Fibroblast of skin of back (primary cell): ENCODE measurements at places on chromosomes 1 and 21.
A peak's percentile ranks its signal among the peaks of the same experiment; 100 is the strongest.

DNA sequence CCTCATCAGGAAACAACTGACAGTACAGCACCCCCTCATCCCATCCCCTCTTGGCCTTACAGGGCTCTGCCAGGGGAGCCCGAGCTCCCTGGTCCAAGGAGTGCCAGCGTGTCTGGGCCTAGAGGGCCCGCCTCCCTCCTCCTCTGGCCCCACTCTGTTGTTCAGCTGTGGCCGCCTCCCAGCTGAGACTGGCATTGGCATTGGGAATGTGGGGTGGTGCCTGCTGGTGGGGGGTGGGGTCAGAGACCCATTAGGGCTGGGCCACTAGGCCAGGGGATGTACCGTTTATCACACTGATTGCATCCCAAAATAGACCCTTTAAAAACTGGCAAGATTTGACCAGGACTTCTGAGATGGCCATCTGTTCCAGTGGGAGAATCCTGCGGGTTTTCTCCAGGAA, 1.4 kb downstream of the LDLRAP1 start:
- DNase-seq: peak; percentile 45

- no peak for DNase-seq
These were observed 508.2 kb upstream of the ZRANB2 start for GRCh38 chr1:71589005-71589404.

DNA sequence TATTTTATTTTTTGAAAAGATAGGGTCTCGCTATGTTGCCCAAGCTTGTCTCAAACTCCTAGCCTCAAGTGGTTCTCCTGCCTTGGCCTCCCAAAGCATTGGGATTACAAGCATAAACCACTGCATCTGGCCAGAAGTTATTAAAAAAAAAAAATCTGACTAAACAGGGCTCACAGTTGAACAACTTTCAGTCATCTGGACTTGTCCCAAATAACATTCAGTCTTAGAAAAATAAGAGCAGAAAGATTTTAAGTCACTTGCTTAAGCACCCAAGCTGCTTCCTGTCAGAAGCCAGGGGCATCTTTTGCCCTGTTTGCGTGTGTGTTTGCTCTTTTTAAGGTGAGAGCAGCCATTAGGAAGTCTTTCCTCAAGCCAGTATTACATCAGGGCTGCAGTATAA, 286.8 kb downstream of the LMO4 start:
- DNase-seq: no peak

GRCh38 chr1:174818014-174818616, 181.6 kb upstream of the CACYBP start:
- DNase-seq: no peak

GRCh38 chr1:174626031-174627025, 178.6 kb downstream of the GPR52 start:
- DNase-seq: peak; percentile 29

GRCh38 chr1:201169971-201170532, 15.8 kb upstream of the TMEM9 start:
- no peak for DNase-seq

DNA sequence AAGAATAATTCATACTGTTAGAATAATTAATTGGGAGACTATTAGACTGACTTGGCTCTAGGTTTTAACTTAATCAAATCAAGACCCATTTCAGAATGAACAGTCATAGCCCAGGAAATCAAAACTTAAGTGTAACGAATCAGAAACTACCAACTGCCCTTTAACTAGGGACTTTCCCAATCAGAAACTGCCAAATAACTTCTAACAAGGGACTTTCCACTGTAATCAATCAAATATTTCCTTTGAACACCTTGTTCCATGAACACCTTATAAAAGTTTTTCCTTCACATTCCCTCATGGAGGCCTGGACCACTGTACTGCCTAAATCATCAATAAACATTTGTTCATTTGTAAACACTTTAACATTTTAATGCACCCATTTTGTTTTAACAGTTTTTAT, 1054.7 kb upstream of the TMPRSS15 start:
- no peak for DNase-seq

GRCh38 chr1:13451399-13451965, 41.2 kb downstream of the PRAMEF20 start:
- no peak for DNase-seq

- DNase-seq: peak; percentile 40
These were observed 219.4 kb downstream of the LRRC40 start for GRCh38 chr1:69985901-69986439.

DNA sequence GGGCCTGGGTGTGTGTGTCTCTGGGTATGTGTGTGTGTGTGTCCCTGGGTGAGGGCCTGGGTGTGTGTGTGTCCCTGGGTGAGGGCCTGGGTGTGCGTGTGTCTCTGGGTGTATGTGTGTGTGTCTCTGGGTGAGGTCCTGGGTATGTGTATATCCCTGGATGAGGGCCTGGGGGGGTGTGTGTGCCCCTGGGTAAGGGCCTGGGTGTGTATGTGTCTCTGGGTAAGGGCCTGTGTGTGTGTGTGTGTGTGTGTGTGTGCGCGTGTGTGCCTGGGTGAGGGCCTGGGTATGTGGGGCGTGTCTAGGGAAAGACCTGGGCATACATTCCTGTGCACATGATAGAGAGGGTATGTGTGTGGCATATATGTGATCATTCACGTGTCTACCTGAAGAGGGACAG, 155.1 kb upstream of the ZC3H12A start:
- no peak for DNase-seq

GRCh38 chr1:55605155-55605554, 390.0 kb upstream of the USP24 start:
- DNase-seq: no peak

- no peak for DNase-seq
These were observed 14.4 kb downstream of the PRR9 start for GRCh38 chr1:153231785-153232184.

DNA sequence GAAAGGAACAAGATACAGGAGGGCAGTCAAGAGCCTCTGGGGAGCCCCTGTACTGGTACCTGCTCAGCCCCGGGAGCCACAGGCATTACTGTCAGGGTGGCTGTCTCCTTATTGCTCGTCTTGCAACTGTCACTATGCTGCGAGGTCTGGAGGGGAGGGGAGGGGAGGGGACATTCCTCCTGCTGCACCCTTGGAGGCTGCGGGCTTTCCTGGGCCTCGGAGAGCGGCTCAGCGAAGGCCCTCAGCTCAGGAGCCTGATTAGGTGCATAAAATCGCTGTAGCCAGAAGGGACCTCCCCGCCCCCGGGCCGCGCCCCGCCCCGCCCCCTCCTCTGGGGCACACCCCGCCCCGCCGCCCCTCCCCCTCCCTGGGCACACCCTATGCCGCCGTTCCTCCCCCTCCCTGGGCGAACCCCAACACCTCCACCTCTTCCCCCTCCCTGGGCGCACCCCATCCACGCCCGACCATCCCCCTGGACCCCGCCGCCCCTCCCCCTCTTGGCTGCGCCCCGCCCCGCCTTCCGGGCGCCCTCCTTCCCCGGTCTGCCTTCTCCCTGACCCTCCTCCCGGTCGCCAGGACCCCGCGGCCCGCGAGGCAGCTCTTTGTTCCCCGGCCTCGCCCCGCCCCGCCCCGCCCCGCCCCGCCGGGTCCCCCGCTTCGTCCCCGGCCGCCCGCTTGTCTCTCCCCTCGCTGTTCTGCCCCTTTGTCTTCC, 35.5 kb downstream of the CACHD1 start:
- no peak for DNase-seq

DNA sequence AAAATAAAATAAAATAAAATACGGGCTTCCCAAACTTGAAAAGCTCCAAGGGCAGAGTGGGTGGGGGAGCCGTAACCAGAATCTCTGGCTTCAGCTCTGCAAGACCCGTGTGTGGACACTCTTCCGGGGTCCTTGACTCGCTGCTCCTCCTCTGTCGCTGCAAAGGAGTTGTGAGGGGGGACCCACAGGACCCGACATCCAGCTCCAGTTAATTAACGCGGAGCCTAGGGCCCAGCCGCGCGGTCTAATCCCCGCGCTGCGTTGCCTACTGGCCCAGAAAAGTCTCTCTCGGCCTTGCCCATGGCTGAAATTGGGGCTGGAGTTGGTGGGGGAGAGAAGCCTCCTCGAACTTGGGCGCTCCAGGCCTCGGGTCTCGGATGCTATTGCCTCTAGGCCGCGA, 1.8 kb downstream of the LMX1A start:
- no peak for DNase-seq

DNA sequence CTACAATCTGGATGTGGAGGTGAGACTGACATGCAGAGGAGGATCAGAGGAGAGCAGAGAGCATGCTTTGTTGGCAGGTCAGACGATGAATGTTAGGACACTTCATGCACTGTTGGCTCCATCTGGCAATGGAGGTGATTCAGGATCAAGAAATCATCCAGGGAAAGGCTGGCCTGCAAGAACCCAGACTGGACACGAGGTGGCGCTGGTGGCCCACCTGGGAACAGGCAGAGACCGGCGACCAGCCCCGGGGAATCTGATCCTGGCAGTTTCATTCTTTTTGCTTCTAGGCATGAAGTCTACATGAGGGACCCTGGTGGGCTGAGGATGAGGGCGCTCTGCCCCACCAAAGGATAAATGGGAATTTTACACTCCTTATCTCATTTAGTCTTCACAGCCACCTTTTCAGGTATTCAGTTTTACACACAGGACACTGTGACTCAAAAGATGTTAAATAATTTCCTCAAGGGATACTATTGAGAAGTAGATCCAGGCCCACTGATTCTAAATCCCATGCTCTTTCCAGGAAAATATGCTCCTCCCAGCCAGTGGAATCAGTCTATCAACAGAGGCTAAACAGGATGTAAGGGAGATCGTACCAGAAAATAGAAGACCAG, 26.2 kb upstream of the SCMH1 start:
- DNase-seq: peak; percentile 61
